Stimulated activated CD4-positive, alpha-beta T cell treated with anti-CD3 and anti-CD28 coated beads, TNF-alpha, amount 100 ng/mL, for 1 hour (primary cell): ENCODE measurements at places on chromosomes 2 and 18.

- no peak for DNase-seq
These were observed 67.7 kb upstream of the DNMT3A start for GRCh38 chr2:25409468-25409867.

DNA sequence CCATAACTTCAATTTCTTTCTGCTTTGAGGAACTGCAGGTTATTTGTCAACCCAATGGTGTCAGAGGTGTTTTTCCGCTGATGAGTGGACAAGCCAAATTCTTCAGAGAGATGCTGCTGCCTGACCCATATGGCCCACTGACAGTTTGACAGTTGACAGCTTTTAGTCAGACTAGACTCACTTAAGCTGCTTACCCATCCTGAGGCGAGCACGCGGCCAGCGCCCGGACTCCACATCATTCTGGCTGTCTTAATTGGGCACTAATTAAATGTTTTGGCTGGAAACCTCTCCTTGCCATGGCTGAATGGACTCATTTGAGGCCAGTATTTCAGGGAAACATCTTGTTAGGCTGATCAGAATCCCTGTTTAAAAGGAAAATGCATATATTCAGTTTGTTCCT is 316.1 kb upstream of the FANCL start:
- DNase-seq: no peak

DNA sequence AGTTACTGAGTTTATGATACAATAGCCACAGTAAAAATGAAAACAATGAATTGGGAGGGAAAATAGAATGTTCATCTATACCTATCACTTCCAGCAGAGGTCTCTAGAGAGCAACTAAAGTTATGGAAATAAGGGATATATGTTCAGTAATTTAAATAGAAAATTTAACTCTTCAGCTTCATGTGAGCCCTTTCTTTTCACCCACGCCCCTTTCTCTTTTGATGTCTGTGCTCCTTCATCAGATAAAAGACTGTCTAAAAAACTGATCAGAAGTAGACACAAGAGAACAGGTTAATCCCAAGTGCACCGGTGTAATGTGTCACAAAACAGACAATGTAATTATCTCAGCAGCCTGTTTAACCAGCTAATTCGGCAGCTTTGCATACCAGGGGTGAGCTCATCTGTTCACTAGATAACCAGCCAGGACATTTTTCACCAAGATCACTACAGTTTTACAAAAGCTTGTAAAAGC is 238.5 kb upstream of the ERBB4 start:
- no peak for DNase-seq

GRCh38 chr2:70479816-70480215 is 73.8 kb downstream of the TGFA start:
- no peak for DNase-seq

DNA sequence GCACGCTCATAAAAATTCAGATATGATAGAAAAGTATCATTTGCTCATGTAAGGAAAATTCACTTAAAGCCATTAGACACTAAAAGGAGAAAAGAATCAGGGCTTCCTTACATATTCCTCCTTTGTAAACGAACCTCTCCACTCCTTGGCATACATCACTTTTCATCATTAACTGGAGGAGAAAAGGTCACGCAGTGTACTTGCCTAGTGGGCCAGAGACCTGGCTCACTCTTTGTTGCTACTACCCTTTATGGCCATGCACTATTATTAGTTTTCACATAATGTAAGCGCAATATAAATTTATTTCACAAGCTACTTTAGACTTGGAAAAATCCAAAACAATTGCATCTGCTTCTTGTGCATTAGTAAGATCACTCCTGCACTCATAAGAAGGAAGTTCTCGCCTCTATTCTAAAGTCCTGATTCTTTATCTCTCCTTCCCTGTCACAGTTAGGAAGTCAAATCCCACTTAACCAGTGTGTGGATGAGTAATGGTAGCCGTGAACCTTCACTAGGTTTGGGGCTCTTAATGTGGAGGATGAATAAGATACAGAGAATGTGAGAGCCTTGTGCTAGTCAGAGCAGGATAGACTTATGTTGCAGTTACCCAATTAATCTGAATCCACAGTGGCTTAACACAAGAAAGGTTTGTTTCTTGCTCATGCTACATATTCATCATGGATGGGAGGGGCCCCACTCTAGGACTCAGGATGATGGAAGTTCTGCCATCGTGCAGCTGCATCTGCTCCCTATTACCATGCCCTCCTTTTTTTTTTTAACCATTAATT is 115.0 kb upstream of the GLS start:
- DNase-seq: no peak

DNA sequence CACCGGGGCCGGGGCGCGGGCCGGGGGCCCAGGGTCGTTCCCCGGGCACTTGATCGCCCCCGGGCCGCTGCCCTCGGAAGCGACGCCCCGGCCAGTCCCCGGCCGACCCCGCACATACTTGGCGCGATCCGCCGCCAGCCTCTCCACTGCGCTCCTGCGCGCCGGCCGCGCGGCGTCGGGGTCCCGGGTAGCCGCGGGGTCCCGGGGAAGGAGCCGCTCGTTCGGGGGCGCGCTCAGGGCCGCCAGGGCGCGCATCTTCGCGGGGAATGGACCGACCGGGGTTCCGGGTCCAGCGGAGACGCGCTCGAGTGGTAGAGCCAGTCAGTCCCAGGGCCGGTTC is 204 bp downstream of the FAM110C start:
- no peak for DNase-seq
